Stimulated activated CD4-positive, alpha-beta T cell treated with anti-CD3 and anti-CD28 coated beads, Interleukin-15, amount 100 ng/mL, for 48 hours (primary cell): ENCODE measurements at places on chromosomes 4 and X.

DNA sequence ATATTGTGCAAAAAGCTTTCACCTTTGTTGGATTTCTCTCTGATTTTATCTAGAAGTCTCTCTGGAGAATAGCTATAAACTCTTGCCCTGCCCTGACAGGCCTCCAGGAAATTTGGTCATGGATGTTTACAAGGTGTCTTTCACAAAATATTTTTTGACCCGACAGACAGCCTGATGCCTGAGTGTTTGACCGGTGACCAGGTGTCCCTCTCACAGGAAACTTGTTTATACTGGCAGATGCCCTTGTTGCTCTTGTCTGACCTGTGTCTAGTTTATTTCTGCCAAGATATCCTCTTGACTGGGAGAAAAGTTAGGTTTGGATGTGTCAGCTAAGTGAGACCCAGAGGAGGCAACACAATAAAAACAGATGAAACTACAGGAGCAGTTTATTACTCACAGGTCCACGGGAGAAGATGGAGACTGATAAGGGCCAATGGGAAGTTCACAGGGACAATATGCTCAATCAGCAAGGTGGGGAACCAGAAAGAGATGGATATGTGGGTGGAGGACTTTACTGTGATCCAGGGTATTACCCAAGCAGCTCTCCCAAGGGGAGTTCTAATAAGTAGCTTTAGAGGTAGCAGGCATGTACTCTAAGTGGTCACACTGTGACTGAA is 243.3 kb downstream of the ARAP2 start:
- DNase-seq = no peak

DNA sequence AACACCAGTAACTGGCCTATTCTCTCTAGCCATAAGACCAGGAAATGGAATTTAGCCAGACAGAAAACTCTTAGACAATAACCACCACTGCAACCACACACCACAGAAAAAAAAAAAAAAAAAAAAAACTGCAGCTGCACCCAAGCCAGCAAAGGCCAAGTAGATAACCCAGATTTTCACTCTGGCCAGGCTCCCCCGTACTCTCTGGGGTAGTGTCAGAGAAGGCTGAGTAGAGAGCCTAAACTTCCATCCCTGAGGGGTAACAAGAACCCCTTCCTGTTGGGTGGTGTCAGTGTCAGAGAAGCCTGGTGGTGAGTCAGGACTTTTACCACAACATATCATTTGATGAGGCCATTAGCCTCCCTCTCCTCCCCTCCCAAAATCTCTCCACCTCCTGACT is 5.6 kb upstream of the DLG3 start:
- DNase-seq = no peak

DNA sequence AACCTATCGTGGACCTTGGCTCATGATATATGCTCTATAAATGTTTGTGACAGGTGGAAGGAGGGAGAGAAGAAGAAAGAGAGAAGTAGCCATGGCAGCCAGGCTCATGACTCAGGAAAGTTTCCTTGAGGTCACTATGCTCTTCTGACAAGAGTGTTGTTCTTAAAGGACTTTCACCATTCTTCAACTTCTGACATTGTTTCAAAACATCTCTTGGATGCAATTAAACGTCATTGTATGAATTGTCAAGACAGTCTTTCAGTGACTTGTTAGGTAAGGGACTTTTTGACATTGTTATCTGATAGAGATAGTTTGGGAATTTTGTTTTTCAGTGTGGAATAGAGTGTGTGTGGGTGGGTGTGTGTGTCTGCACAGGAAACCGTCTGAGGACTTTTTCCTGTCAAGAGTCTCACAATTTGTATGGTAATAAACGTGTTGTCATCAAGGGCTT is 617.0 kb downstream of the MID1IP1 start:
- DNase-seq = no peak

DNA sequence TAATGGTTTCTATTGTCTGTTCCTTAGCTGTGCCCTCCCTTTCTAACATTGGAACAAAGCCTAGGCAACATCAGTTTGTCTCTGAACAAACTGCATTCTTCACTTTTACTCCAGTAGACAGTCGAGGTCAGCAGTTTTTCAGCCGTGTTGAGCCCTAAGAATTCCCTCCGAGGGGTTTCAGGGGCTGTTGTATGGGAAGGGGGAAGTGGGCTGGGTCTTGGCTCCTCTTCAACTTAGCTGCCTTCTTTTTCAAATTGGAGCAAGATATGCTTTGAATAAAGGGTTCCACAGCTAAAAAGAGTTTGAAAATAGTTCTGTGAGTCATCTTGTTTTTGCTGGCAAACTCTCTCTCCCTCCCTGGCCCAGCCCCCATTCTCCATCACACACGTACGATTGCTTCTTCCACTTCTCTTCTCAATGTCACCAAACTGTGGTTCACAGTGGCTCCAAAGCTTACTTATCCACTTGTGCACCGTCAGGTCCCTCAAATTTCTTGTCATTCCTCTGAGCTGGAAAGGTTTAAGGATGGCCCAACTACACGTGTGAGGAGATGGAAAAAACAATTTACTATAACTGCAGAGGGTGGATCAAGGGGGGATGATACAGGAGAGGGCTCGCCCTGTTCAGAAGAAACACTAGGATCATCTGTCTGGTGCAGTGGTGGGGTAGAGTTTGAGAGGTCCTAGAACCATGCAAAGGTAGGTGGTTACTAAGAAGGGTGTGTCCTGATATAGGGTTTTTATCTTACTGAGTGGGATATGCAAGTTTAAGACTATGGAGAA is 9.2 kb upstream of the MAML3 start:
- DNase-seq = no peak

GRCh38 chr4:171875291-171875690 is 62.1 kb downstream of the GALNTL6 start:
- no peak for DNase-seq

DNA sequence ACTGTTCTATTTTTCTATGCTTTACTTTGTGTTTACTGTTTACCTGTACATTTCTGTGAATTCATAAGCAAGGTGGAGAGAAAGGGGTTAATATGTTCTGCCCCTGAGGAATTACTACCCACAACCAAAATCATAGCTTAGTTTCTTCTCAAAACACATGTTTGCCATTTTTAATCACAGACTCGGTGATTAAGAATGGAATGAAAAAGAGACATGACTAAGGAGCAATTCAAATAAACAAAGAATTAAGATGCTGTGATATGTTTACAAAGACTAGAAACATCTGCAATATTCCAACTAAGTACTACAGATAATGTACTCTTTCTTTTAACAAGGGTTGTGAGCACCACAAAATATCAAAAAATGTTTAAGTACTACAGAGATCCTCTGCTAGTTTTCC is 11.7 kb upstream of the FAT4 start:
- DNase-seq = no peak

DNA sequence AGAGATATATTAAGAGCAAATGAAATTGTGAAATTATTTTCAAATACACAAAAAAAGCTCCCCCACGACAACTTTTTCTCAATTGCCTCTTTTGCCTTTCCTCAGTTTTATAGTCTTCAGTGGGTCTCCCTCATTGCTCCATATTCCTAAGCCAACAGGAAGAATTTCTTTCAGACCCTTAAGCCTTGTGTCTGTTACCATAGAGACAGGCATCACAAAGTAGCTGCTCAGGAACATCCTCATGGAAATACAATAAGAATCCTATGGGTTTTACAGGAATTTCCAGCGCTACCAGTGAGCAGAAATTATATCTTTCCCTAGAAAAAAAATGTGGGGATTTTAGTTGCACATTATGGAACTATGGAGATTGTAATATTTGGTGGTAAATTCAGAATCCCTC is 121.9 kb upstream of the DMD start:
- DNase-seq = no peak

- DNase-seq = no peak
Measured at GRCh38 chr4:85761803-85762528, 287.0 kb downstream of the ARHGAP24 start.

DNA sequence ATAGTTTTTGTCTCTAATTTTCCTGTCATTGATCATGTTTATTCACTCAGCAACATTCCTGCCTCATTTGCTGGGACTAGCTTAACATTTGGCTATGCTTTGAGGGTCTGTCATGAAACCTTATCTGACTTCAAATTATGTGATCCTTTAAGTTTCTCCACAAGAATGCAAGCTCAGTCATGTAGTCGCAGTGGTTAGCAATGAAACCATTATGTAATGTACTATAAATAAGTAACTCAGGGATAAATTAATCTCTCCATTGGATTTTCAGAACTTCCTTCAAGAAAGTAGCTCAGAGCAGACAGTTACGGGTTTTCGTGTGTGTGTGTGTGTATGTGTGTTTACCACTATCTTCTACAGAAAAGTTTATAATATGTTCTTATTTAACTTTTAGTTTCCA is 993.6 kb downstream of the ADGRL3 start:
- DNase-seq = no peak

GRCh38 chr4:121177246-121178137 is 13.4 kb upstream of the TNIP3 start:
- no peak for DNase-seq

GRCh38 chr4:61921920-61922319 is 721.8 kb downstream of the ADGRL3 start:
- DNase-seq = no peak

GRCh38 chr4:51872283-51872997 is 29.5 kb downstream of the DCUN1D4 start:
- DNase-seq = no peak

DNA sequence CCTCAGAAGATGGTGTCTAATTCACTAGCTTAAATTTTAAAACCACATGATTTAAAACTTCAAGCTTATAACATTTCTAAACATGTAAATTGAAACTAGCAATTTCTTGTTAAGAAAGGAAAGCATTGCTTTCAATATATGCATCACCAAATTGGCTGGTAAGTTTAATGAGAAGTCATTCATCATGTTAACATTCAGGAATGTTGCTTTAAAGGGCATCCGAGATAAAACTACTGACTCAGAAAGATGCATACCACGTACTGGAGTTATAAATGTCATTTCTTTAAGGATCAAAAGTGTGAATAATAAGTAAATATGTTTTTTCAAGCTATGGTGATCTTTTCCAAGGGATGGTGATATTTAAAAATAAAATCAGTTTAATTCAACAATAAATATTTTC is 83.3 kb upstream of the VCX2 start:
- no peak for DNase-seq

GRCh38 chrX:2262668-2263055 is 238.1 kb downstream of the DHRSX start:
- no peak for DNase-seq

- no peak for DNase-seq
Measured at GRCh38 chr4:113409181-113409580, 352.4 kb downstream of the CAMK2D start.
